ENCODE measurements at places on chromosomes 2 and 18.

GRCh38 chr18:44841221-44841620 is 160.5 kb downstream of the SETBP1 start:
- no peak for DNase-seq

GRCh38 chr2:174445248-174445647 is 41.6 kb downstream of the GPR155 start:
- DNase-seq: no peak

GRCh38 chr18:66548747-66549146 is 55.1 kb downstream of the CDH19 start:
- DNase-seq: no peak

DNA sequence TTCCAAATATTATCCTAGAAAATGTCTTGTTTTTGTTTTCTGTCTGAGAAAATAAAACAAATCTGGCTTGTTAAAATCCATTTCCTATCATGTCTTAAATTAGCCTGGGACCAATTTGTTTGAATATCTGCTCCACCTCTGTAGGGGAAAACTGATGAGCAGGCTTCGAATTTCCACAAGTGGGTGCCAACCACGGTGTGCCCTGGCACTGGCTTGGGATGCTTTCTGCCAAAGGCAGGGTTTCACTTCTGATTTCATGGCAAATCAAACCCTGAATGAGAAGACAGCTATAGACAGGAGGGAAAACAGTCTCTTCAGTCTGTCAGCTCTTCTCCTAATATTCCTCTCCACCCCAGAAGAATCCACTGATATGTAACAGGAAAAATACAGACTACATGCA is 33.7 kb upstream of the STAT4 start:
- no peak for DNase-seq

GRCh38 chr2:166637051-166637450 is 143.0 kb upstream of the SCN7A start:
- no peak for DNase-seq

DNA sequence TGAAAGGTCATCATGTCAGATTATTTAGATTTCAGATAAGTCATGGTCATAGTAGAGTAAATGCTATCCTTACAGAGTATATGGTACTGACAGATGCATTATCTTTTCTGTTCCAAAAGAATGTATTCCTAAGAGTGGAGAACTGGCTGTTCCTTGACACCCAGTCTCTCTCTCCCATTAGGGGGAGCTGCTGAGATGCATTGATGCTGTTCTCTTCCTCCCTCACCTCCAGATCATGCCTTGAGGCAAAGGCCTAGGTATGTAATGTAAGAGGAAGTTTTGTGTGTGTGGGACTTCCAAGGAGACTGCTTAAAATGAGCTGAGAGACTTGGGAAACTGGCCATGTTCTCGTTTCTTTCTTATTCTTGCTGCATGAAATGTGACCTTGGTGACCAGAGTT is 979.5 kb upstream of the CELF4 start:
- DNase-seq: peak; percentile 81

- no peak for DNase-seq
Observed at GRCh38 chr18:58902961-58903360, 38.3 kb downstream of the ZNF532 start.

DNA sequence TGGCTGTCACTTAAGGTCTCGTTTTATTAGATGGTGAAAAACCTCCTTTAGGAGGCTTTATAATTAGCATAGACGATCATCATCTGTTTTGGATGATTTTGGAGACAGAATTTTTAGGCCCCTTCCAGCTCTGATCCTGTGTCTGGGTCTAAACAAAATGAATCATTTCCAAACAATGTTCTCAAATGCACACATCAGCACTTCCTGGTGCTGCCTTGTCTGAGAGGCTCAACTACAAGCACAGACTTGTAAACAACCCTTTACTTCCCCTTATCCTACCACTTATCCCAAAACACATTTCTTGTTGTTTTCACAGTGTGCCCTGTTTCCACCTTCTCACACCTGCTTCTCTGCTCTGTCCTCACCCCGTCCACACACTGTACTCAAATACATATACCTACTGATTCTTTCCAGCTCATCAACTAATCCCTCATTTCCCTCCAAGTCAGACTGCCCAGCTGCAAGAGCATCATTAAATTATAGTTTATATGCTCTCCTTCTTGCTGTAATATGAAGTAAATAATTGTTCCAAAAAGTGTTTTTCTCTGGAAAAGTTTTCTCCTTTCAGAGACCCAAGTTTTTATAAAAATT is 71.2 kb upstream of the COL3A1 start:
- DNase-seq: peak; percentile 35

DNA sequence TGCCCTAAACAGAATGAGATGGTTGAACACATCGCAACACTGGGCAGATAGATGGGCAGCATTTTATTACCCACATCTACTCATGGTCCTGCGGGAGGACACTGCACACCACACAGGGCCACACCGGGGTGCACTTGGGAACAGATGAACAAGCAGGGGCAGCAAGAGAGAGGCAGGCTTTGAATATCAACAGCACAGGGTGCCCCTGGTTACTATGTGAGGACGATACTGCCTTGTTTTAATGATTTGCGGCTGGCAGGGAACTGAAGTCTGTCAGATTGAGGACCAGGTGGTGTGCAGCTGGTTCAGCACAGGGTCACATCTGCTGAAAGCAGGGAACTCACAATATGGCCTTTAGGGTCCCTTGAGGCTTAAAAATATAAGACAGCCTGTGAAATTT is 195.7 kb downstream of the PIEZO2 start:
- DNase-seq: no peak

DNA sequence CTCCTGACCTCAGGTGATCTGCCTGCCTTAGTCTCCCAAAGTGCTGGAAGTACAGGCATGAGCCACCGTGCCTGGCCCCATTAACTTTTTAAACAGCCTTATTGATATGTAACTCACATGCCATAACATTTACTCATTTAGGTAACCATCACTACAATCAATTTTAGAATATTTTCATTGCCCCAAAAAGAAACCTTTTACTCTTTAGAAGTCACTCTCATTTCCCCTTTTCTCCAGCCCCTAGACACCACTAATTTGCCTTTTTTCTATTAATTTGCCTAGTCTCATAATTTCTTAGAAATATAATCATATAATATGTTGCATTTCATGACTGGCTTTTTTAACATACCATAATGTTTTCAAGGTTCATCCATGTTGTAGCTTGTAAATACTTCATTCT is 57.2 kb upstream of the TACR1 start:
- no peak for DNase-seq

DNA sequence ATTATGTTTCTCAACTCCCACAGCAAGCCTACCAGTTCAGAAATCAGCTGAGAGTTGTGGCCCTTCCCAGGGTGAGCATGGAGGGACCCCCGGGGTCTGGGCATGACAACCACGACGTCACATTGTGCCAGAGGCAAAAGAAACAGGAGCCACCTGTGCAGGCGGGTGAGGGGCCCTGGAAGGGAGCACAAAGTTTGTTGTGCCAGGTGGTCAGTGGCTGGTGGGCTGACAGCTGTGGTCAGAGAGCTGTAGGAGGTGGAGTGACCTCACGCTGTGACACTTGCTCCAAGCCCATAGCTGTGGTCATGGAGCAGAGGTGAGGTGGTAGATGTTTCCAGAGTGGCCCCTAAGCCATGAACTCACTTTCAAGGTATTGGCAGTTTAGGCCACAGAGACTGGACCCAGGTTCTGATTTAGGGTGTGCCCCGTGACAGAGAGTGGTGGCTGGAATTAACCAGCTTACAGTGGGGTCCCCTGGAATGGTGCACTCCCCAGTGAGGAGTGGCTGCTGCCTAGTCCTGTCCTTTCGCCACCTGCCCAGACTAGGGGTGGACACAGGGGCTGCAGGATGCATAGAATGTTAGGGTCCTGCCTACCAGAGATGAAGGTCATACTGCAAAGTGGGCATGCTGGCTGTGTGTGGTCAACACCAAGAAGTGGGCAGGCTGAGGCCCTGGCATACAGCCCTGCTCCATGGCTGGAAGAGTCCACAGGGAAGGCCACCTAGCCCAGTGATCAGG is 136.4 kb downstream of the GLI2 start:
- DNase-seq: no peak

- peak; percentile 34 for DNase-seq
Observed at GRCh38 chr18:24026457-24026856, 11.9 kb downstream of the TTC39C start.

DNA sequence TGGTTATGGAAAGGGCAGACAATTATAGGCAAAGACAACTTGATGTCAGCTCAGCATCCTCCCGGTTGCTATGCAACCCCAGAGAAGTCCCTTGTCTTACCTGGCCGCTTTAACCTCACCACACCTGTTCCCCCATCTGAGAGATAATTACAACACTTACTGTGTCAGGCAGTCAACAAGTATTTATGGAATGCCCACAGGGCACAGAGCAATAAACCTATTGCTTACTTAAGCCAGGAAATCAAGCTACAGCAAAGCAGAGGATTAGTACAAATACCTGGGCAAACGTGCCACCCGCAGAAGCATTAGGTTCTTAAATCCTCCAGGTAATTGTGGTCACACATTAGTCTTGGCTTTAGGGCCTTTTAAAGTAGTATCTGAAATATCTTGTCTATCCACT is 320.4 kb upstream of the REV1 start:
- no peak for DNase-seq

DNA sequence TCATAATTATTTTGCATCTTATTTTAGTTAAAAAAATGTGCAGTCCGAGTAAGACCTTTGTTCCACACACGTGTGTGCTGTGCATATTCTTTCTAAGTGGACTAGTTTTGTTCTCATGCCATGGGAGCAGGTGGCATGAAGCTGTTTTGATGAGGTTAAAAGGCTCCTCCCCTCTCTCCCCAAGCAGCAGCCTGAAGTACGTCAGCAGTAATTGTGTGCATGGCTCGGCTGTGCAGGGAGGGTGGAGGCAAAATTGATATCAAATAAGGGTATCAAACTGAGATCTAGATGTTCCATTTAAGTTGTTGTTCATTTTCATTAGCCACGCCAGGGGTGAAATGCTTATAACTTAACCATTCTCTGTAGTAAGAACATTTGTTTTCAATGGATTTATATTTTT is at the start of gene NYAP2:
Gene NYAP2, plus strand, starts transcription at position 207 of the 400 bp plus-strand sequence. CDS start 9,171 bp downstream, outside the sequence.
- no peak for DNase-seq

DNA sequence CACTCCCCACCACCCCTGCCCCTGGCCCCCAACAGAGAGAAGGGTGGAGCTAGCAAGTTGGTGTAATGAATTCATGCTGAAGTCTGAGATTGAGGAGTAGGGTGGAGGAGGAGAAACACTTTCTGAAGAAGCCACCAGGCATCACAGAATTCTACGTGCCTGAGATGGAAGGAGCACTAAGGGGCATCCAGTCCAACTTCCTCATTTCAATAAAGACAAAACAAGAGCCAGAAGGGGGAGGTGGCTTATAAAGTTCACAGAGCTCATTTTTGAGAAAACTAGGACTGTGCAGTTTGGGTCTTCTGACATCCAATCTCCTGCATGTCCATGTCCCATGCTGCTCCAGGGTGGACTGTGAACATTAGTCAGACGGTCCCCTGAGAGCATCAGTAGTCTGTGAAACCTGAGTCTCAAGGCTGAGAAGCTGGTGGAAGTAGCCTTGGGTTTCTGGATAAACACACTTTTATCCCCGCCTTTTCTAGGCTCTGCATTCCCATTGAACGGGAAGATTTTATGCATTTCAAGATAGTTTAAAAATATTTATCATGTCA is 77.7 kb downstream of the TRIM43 start:
- DNase-seq: no peak

- no peak for DNase-seq
Observed at GRCh38 chr18:9058406-9058805, 44.1 kb upstream of the NDUFV2 start.

- peak; percentile 42 for DNase-seq
Observed at GRCh38 chr2:20617081-20617575, 33.8 kb downstream of the HS1BP3 start.

DNA sequence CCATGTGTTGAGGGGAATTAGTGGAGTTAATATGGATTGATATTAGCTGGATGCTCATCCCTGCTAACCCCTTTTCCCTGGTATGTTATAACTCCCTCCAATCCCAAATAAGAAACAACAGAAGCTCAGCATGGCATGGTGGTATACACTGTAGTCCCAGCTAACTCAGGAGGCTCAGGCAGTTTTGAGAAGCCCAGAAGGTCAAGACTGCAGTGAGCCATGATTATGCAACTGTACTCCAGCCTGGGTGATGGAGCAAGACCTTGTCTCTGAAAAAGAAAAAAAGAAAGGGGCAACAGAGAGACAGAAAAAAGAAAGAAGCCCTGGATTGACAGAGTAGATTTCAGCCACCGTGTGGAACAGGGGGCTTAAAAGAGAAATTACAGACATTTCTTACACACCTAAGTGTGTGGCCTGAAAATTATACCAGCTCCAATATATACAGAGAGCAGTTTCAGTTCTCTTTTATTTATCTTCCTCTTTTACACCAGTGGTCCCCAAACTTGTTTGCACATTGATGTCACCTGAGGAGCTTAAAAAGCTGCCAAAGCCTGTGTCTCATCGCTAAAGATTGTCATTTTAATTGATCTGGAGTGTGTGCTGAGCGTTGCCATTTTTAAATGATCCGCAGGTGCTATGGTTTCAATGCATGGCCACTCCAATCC is 203.6 kb downstream of the UBE2E3 start:
- peak; percentile 18 for DNase-seq

- DNase-seq: no peak
Observed at GRCh38 chr2:49153252-49153651, 1.1 kb downstream of the FSHR start.

DNA sequence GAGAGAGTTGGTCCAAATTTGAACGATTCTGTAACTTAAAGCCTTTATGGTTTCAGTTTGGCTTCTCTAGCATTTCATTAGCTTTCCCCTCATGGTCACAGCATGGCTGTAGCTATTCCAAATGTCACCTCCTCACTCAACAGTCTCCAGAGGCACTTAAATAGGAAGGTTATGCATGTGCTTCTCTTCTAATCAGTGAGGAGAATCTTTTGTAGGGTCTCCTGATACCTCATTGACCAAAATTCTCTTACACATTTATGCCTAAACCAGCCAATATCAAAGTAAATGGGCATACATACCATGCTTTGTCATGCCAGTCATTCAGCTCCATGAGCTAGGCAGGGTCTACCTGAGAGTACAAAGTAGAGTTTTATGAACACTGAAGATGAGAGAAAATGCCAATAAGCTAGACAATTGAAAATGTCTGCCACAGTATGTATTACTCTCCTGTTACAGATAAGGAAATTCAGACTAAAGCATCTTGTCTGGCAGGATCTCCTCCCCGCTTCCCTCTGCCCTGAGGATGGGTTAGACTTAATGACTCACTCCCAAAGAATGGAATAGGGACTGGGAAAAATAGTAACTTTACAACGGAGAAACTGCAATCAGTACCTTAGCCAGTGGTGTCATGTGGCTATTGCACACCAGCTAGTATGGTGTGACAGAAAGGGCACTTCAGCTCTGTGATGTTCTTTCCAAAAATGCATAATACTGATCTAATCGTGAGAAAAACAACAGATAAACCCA is 15.4 kb downstream of the DSG2 start:
- DNase-seq: peak; percentile 79

- peak; percentile 48 for DNase-seq
Observed at GRCh38 chr18:68803356-68803755, 5.5 kb downstream of the CCDC102B start.

DNA sequence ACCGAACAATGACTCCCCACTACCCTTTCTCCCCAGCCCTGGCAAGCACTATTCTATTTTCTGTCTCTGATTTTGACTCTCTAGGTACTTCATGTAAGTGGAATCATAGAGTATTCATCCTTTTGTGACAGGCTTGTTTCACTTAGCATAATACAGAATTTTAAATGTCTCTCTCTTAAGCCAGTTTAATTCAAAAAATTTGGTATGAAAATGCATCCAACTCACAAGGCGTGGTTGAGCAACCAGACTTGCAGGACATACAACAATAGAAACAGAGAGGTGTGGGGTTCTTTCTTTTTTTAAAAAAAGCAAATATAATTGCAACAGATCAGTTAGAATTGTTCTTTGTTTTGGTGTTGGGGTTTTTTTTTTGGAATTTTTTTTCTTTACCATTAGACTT is 47.6 kb upstream of the TMEM87B start:
- DNase-seq: no peak

Data from MCF 10A (cell line).